ENCODE measurements at places on chromosomes 3 and 15. TPM values are rescaled to one million over a fixed set of nuclear protein-coding genes. Genes with fewer than 3 reads are reported as not detected.

The DNAH12 gene
- total RNA-seq: 0.39 TPM

The TMCO5A gene
- not detected for total RNA-seq

The CLDN18 gene
- 0.39 TPM for total RNA-seq

The ALDH1L1 gene
- 19.2 TPM for total RNA-seq

The GOLGA8K gene
- total RNA-seq: not detected

The FETUB gene
- not detected for total RNA-seq

The IL17RE gene
- 1.3 TPM for total RNA-seq

The TEX264 gene
- total RNA-seq: 73.8 TPM

The CACNA1D gene
- total RNA-seq: 1.4 TPM

All from esophagus muscularis mucosa (tissue), 4 donors.